NCI-H446 (cell line): ENCODE measurements at places on chromosomes 6 and 20.

DNA sequence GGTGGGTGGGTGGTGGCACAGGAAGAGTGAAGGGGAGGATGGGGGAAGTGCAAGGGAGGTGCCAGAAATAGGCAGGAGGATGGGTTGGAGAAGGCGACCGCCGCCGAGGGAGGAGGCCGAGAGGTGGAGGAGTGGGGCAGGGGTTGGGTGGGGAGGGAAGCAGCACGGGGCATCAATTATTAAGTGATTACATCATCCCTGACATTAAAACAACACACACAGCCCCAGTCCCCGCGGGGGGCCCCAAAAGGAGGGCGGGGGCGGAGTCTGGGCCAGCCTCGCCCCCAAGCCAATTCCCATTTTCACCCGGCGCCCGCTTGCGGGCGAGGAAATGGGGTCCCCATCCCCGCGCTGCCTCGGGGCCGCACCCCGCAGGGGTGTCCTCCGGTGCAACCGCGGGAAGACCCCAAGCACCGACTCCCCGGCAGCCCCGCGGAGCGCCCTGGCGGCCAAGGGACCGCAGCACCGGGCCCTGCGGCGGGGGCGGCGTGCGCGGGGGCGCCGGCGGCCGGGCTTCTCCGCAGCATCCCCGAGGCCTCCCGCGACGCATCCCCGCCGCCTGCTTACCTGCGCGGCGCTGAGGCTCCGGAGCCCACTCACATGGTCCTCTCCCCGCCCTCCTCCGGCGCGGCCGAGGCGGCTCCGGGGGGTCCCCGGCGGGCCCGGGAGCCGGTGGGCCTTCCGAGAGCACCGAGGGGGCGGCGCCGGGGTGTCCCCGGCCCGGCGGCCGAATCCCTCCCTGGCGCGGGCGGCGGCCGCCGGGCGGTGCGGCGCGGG lies 663 bp downstream of the FYN start:
- DNase-seq, result no peak

- no peak for DNase-seq
These were observed 23.9 kb downstream of the NOL4L start for GRCh38 chr20:32560989-32561830.

DNA sequence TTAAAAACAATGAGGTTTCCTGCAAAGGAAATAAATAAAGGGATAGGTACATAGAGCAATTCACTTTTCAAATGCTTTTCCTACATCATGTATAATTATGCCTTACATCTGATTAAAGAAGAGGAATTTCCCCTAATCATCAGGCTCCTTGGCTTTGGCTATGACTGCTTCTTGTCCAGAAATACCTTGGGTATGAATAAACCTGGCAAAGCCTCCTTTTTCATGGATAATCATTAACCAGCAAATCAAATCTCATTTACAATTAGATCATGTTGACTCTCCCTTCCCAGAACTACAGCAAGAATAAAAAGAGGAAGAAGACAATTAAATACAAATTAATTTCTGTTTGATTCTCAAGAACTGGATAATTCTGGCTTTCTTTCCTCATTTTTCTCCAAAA lies 58.0 kb upstream of the CD2AP start:
- DNase-seq, result no peak

DNA sequence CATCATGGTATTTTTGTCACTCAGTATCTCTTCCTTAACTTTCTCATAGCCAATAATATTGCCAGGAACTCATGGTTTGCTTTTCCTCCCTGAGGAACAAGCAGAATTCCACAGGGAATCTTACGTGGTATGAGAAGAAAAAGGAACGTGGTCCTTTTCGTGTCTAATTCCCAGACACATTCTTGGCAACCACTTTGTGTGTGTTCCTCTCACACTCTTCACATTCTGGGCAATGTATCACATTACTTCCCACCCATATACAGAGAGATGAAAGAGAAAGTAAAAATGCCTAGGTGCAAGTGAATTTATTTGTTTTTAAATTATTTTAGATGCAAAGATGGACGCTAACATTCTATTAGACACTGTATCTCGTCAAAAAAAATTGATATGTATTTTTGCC lies 102.7 kb downstream of the PTPRK start:
- DNase-seq, result no peak

GRCh38 chr6:117018771-117019170 lies 141.7 kb downstream of the RFX6 start:
- DNase-seq, result no peak

DNA sequence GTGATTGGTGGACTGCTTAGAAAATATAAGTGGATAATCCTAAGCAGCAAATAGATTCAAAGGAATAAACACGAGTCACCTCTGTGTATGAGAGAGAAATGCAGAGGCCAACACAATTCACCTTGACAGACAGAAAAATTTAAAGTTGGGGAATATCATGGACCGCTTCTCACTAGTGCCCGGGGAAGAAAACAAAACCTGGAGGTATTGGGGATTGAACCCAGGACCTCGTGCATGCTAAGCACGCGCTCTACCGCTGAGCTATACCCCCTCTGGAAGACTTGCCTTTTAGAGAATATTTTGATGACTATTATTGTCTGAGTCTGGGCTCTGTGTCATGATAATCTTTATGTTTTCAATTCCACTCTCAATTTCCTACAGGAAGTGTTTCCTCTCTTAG lies 111.9 kb downstream of the TRIM27 start:
- no peak for DNase-seq

DNA sequence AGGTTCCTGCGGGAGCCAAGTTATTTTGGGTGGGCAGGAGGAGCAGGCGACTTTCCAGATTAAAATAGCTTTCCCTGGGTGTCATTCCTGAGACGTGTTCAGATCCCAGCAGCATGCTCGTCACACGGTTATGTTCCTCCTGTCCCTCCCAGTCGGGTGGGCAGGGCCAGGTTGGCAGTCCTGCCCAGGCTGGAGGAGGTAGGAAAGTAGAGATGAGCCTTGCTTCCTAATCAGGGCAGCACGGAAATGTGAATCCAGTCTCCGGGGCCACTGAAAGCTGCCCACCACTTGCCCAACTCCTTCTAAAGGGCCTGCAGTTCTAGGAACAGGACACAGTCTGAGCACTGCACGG lies 137.0 kb downstream of the MRPL14 start:
- no peak for DNase-seq

DNA sequence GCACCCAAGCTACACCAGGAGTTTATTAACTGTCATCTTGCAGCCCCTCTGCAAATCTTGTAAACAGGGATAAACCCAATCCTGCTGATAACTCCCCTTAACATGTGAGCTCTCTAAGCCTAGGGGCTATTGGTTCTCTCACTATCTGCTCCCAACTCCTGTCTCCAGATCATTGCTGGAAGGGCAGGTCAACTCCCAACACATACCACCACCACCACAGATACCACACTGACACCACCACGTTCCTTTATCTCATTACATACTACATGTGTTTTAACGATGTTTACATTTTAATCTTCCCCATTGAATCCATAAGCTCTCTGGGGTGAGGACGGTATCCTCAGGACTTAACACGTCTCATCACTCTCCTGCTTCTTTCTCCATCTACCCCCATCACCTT lies 51.8 kb downstream of the SIM1 start:
- no peak for DNase-seq

DNA sequence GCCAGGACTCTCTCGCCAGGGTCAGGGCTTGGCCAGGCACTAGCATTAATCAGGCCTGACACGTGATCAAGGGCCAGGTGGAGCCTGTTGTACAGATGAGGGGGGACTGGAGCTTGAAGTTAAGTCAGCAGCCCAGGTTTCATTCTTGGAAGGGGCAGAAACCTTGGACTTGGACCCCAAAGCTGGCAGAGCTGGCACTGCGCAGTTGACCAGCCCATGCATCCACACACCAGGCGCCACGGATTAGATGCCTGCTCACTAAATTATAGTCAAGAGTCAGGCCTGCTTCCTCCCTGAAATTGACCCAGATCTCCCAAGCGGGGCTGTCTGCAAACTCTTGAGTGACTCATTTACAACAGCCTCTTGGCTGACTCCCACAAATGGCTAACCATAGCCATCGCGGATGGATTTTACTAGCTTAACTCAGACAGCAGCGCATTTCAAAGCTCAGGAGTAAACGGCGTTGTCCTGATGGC lies 4.1 kb upstream of the TAF4 start:
- DNase-seq, result no peak

GRCh38 chr6:119934816-119935215 lies 585.3 kb upstream of the MAN1A1 start:
- no peak for DNase-seq

- DNase-seq, result no peak
These were observed 168.7 kb upstream of the FUT9 start for GRCh38 chr6:95847061-95847460.

GRCh38 chr6:32200711-32201475 lies 8.4 kb upstream of the GPSM3 start:
- DNase-seq, result no peak

- no peak for DNase-seq
These were observed 24.8 kb upstream of the DYNLRB1 start for GRCh38 chr20:34491226-34491931.

- DNase-seq, result no peak
These were observed 80.6 kb upstream of the NXT1 start for GRCh38 chr20:23269954-23270353.

DNA sequence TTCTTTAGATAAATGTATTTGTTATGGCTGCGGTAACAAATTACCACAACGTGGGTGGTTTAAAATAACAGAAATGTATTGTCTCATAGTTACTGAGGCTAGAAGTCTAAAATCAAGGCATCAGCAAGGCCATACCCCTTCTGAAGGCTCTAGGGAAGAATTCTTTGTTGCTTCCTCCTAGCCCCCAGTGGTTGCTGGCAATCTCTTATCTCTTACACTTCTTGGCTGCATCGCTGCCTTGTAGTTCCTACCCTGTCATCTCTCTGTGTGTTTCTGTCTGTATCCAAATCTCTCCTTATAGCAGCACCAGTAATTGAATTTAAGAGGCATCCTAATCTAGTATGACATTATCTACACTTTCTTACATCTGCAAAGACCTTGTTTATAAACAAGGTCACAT lies 534.7 kb downstream of the PHF3 start:
- DNase-seq, result no peak

DNA sequence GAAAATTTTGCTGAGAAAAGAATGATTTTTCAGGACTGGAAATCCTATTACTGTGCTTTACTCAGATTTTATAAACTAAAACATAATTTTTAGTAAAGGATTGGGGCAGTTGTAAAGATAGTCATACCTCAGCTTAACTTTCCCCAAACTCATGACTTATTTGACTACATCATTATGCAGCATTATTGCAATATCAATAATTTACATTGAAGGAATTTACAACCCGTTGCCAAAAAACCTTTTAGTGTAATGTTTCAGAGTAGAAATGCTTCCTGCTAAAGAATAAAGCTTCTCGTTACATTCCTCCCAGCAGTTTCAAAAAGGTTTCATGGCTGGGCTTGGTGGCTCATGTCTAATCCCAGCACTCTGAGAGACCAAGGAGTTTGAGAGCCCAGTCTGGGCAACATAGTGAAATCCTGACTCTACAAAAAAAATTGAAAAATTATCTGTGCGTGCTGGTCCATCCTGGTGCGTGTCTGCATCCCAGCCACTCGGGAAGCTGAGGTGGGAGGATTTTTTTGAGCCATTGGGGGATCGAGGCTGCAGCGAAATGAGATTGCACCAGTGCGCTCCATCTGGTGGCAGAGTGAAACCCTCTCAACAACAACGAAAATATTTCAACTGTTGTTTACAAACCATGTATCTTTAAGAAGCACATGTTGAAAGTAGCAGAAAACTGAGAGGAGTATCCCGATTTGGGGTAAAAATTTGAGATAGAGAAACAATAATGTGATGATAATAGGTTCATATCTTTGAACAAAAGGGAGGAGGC lies 4.4 kb downstream of the AMD1 start:
- DNase-seq, result no peak

DNA sequence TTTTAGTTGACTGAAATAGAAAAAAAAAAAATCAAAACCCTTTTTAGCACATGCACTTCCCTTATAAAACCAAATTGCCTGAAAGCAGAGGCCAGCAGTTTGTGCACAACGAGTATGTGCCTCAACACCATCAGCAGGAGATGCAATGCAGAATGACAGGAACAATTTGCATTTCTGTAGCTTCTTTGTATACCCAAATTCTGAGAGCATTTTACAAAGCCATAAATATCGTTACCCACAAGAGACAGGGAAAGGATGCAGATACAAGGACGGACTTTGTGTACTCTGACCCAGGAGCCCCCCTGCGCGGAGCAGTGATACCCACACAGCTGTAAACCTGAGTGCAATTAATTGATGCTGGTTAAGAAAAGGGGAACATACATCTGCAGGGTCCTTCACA lies 285.6 kb downstream of the PRKN start:
- no peak for DNase-seq

DNA sequence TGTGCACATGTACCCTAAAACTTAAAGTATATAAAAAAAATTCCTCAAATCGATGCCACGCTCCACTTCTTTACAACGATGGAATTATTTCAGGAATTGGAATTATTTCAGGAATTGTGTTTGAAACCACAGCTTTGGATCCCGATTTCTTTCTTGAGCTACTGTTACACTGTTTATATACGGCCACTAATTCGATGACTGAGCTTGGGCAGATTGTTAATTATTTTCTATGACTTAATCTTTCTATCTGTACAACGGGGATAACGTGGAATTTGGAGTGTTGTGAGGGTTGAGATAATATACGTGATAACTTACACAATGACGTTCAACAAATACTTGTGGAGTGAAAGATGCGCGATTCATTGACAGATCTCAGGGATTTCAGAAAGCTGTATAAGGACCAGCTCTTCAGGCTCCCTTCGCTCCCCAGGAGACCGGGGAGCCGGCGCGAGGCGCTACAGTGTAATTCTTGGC lies 171.3 kb downstream of the SLC16A10 start:
- DNase-seq, result no peak

DNA sequence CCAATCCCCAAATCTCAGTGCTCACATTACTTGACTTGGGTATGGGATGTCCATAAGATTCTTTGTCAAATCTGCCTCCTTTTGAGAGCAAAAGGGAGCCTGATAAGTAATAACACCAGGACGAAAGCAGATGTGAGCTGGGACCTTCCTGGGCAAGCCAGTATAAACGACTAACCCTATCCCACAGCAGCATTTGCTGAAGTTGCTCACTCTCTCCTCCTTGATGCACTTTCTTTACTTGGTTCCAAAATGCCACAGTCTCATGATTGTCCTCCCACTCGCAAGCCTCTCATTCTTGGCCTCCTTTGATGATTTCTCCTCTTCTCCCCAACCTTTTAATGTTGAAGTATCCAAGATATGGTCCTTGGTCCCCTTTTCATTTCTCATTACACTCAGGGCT lies 44.7 kb upstream of the TAGAP start:
- DNase-seq, result no peak

DNA sequence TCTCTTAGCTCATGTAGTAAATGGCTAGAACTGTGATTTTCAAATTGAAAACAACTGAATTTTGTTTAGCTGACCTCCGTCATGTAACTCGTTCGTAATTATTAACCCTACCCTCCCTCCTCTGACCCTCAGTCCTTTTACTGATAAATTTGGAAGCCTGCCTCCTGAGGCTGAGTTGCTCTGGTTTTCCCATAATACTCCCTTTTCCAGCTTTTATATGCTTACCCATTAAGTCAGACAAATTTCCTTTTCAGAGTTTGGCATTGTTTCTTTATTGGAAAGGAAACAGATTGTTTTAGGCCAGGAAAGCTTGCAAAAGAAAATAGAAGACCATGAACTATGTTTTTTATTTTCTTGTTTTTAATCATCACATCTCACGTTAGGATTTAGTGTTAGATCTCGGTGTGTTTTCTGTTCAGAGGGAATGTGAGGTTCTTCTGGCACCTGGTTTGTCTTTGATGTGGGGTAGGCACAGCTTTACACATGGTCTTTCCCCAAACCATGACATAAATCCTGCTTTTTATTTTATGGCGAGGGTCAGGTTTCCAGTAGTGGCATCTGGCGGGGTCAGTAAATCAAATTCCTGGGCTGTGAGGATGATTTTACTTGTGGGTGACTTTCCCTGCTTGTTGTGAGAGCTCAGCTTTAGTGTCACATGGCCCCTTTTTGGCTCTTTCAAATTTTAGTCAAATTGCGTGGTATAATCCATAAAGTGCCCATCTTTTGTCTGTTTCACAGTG lies 24.5 kb downstream of the PLCB4 start:
- no peak for DNase-seq
